ENCODE measurements at places on chromosomes 7 and 10.

DNA sequence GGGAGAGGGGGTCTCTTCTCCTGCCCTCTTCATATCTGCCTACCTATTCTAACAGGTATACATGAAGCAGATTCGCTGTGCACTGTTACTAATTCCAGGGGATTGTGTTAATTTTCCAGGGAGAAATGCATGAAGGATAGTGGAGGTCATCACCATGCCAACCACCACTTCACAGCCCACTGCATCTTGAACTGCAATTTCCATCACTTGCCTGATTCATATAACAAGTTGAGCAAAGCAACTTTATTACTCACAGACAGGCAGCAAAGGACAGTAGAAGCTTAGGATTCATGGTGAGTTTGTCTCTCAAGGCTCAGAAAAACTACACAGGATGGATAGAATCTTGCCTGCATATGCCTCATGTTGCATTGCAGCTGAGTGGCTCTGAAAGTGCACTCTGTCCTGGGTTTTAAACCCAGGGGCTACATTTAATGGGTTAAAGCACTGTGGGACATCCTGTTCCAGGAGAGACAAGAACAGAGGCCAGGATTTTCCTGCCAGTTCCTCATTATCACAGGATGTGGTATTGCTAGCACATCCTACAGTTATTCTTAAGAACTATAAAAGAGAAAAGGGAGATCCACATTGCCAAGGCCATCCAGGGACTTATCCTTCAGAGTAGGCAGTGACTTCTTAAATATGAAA is 136.9 kb upstream of the PRSS1 start:
- DNase-seq = no peak

GRCh38 chr7:32495298-32496051 is at the start of gene AVL9:
Gene AVL9 (plus strand): TSS chr7:32495489. CDS start chr7:32495710, 221 bp downstream.
- DNase-seq = peak; percentile 90

- DNase-seq = no peak
These were observed 159.6 kb downstream of the TAX1BP1 start for GRCh38 chr7:27899601-27900000.

DNA sequence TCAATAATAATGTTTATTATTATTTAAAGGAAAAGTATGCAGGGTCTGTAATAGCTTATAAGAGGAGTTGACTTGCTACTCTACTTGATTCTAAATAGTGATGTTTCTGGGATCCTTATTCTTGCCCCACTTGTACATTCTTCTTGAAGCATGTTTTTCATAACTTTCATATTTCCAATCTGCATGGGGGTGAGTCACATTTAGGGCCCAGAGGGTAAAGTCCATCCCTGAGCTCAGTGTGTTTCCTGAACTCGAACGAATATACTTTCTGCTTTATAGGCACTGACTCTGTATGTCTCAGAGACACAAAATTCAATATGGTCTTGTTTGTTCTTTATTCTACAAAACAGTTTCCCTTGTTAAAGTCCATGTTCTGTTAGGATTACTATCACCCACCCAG is 61.0 kb upstream of the SMIM30 start:
- no peak for DNase-seq

DNA sequence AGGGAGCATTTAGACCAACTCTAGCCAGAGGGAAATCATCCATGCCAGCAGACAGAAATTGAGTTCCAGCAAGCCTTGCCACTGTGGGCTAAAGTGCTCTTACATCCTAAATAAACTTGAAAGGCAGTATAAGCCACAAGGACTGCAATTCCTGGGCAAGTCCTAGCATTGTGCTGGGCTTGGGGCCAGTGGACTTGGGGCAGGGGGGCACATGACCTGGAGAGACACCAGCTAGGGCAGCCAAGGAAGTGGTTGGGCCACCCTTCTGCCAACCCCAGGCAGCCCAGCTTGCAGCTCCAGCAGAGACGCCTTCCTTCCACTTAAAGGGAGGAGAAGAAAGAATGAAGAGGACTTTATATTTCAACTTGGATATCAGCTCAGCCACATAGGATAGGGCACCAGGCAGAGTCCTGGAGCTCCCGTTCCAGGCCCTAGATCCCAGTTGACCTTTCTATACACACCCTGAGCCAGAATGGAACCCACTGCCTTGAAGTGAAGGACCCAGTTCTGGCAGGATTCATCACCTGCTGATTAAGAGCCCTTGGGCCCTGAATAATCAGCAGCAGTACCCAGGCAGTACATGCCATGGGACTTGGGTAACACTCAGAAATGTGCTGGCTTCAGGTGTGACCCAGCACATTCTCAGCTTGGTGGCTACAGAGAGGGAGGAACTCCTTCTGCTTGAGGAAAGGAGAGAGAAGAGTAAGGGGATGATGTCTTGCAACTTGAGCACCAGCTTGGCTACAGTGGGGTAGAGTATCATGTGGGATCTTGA is 153.0 kb downstream of the GNAI1 start:
- no peak for DNase-seq

DNA sequence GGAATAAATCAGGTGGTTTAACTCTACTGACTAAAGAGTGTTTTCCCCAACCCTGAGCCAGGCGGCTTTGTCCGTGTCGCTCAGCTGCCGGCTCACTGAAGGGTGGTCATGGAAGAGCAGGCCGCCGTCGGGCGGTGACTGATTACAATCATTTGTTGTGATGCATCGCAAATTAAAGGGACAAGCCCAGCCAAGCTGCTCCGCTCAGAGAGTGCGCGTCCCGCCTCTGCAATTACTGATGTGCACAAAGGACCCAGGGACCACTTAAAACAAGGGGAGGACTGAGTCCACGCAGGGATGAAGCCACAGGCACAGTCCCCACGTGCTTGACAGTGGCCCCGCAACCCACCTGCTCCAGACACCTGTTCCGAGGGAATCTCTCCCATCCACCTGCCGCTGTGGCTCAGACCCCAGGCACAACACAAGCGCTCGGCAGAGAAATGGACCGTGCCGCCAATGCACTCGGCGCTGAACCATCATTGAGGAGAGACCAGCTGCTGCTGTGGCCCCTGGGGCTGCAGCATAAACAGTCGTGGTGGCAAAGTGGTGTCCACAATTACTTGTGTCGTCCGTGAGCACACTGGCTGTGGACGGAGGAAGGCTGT is 526.5 kb downstream of the PTPRN2 start:
- no peak for DNase-seq

DNA sequence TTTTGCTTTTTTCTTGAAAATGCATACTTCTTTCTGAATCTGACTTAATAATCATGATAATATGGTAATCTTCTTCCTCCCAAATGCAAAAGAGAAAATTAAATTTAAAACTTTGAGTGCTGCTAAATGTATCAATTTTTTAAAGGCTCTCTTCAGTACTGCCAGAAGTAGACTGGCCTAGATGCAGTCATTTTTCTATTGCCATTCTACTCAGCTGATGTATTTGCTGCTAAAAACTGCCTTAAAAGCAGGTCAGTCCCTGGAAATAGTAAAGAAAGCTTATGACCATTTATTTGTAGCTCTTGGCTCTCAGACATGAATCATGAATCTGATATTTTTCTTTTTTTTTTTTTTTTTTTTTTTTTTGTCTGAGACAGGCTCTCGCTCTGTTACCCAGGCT is 28.5 kb downstream of the NAPEPLD start:
- no peak for DNase-seq

DNA sequence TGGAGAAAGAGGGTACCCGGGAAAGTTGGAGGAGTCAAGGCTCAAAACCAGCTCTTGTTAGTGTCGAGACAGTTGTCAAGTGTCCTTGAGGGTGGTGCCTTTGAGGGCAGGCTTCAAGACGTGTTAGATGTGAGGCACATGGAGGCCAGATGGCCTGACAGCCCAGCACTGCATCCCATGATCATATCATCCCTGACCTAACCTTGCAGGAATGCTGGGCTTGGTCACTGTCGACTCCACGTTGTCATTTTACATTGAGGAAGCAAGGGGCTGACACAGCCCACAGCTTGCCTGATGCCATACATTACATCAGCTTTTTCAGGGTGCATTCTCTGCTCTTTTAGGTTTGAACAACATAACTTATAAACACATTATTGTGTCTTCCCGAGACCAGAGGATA is 114.1 kb downstream of the ABCA13 start:
- no peak for DNase-seq

DNA sequence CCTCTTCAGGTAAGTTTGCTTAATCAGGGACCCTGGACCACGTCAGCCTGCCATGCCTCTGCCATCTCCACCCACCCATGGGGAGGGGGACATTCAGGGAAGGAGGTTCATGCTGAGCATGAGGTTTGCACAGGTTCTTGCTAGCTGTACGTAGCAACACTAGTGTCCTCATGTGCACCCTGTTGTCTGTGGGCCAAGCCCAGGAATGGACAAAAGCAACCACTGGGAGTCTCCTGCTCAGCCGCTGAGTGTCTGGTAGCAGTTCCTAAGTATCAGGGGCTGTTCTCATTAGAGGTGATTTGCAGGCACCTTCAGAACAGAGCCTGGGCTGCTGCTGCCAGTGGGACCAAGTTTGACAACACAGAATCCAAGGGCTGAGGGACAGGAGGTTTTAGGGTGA is 17.9 kb downstream of the CASP7 start:
- no peak for DNase-seq

DNA sequence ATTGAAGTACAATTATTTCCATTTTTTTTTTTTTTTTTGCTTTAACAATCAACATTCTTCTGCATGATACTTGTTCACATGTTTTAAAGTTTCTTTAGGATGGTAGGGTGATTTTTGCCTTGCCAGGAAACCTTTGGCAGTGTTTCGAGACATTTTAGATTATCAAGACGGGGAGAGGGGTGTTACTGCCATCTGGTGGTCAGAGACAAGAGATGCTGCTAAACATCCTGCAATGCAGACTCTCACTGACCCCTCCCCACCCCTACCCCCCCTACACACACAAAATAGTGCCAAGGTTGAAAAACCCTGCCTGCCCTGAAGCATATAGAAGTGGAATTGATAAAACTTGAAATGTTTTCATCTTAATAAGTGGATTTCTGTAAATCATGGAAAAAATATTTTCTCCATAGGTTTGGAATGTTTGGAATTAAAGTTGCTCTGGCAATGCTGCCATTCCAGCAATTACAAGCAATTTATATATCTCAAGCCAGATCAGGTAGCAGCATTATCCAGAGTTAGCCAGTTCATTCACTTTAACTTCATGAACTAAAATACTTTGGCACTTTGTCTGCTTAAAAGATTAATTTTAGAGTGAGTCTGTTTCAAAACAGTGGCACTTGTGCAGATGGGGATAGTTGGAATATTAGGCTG is 62.1 kb downstream of the SDHAF3 start:
- DNase-seq = no peak

GRCh38 chr7:26140380-26140779 is 11.6 kb upstream of the NFE2L3 start:
- no peak for DNase-seq

DNA sequence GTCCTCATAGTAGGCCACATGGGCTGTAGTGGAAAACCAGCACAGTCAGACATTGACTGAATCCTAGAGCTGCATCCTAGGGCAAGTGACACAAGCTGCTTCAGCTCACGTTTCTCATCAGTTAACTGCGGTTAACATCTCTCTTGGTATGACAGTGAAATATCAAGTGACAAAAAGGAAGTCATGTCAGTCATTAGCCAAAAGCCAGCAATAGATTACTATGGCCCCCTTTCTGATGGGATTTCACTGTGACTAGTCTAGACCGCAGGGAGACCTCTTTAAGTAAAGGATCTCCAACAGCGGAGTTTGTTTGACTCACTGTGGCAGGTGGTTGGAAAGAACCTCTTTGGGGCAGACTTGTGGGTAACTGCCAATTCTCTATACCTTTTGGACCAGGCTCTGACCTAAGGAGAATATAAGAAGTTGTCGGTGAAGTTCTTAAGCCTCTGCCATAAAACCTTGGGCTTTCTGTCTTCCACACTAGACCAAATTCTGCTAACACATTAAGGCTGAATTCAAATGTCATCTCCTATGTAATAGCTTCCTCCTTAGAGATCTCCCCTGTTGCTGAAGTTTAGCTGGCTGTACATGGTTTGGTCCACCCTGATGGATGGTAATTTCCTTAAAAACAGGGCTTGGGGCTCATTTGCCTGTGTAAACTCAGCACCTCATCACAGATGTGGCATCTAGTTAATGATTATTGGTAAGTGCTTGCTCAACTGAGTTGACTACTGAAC is 115.3 kb downstream of the SGMS1 start:
- DNase-seq = no peak

GRCh38 chr10:17453373-17454091 is 863 bp downstream of the ST8SIA6 start:
- no peak for DNase-seq

DNA sequence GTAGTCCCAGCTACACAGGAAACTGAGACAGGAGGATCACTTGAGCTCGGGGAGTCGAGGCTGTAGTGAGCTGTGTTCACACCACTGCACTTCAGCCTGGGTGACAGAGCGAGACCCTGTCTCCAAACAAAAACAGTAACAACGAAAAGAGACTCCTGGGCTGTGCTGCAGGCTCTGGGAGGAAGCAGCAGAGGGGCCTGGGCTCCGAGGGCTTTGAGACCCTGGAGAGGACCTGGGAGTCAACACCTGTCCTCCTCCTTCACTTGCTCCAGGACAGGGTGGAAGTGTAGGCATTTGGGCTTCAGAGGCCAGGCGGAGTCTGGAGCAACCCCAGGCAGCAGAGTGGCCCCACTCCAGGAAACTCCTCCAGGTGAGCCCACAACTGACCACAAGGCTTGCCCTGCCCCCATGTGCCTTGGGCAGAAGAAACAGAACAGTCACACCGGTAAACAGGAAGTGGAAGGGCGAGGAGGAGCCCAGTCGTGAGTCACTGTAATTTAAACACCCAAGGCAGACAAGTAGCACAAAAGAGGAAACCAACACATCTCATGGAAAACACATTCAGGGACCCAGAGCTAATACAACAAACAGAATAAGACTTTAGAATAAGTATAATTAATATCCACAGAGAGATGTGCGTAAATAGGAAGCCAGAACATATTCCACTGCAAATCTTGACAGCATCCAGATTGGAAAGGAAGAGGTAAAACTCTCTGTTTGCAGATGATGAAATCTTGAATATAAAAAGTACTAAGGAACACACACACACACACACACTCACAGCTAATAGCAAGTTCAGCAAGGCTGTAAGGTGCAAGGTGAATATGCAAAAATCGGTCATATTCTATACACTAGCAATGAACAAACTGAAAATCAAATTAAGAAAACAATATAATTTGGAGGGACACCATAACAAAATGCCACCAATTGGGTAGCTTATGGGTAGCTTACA is 20.5 kb upstream of the RASGEF1A start:
- no peak for DNase-seq

GRCh38 chr7:155258226-155258560 is 39.5 kb upstream of the INSIG1 start:
- DNase-seq = no peak

- no peak for DNase-seq
These were observed 353.4 kb downstream of the FGFR2 start for GRCh38 chr10:121244818-121245217.

DNA sequence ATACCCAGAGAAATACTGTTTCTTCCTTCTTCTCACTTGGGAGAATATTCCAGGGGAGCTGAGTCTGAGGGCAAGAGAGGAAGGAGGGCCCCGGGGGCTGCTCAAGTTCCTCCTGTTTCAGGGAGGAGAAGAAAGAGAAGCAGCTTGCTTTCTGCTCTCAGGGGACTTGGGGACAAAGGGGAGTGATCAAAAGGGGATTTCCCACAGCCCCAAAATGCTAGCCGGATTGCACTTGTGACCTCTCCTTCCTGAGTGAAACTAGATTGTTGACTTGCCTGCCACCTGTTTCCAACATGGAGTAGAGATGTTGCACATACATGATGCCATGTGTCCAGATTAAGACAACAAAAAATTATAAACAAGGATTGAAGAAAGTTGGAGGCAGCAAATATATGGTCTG is 28.7 kb upstream of the PDCD4 start:
- no peak for DNase-seq

GRCh38 chr10:100148353-100149211 is 37.2 kb downstream of the ERLIN1 start:
- no peak for DNase-seq

Measured in esophagus squamous epithelium (tissue), 5 donors.